ENCODE measurements at places on chromosomes 6 and 20.

DNA sequence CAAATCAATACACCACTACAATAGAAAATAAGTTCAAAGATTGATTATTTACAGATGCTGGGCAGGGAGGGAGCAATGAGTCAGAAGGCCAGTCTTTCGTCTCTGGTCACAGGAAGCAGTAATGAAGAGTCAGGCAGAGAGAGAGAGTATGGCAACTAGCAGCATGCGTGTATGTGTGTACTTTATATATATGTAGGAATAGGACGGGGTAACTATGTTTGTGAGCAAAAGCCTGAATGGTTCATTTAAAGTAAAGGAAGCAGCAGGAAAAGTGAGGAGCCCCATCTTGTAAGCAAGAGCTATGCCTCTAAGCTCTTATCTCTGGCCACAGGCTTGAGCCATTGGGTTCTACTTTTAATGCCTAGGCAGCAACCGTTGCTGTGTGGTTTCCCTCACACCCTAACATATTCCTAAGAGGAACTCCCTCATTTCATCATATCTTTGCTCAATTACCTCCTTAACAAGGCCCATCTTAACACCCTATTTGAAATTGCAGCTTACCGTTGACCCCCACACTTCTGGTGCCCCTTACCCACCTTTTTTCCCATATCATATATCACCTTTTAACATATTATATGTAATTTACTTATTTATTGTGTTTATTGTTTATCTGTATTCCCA lies 66.6 kb downstream of the AFG1L start:
- DNase-seq: no peak

DNA sequence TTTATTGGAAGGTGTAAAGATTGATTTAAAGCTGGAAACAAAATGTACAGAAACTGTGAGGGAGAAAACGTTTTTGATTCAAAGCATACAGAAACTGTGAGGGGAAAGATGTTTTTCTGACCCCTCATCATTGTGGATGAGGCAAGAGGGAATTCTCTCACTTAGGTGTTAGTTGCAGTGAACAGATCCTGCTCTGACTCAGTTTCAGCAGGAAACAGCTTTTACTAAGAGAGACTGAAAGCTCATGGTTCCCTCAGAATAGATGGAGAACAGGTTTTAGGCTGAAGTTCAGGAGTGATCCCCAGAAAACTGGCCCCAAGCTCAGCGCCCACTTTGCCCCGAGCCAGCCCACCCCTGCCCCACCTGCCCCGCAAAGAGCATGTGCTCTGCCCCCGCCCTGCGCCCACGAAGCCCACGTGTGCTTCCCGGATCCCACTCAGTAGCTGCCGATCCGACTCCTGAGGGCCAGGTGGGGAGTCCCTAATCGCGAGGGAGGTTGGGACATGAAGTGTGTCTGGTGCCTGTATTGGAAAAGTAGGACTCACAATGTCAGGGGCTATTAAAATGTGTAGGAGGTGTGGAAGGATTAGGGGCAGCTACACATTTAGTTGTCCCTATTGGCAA lies 41.2 kb downstream of the DUSP22 start:
- no peak for DNase-seq

DNA sequence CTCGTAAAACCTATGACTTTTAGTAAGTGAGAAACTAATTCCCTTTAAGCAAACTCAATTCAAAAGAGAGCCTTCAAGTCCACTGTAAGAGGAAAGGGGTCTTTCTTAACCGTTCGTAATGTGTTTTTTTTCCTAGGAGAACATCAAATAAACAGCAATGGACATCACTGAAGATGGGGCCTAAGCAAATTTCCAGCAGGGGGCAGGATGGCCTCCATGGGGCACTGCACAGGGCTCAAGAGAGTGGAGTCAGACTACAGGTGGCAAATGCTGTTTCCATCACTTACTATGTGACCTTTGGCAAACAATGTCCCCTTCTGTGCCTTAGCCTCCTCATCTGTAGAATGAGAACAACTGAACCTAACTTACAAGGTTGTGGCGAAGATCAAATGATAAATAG lies 88.7 kb downstream of the ARHGAP18 start:
- DNase-seq: peak; percentile 48

DNA sequence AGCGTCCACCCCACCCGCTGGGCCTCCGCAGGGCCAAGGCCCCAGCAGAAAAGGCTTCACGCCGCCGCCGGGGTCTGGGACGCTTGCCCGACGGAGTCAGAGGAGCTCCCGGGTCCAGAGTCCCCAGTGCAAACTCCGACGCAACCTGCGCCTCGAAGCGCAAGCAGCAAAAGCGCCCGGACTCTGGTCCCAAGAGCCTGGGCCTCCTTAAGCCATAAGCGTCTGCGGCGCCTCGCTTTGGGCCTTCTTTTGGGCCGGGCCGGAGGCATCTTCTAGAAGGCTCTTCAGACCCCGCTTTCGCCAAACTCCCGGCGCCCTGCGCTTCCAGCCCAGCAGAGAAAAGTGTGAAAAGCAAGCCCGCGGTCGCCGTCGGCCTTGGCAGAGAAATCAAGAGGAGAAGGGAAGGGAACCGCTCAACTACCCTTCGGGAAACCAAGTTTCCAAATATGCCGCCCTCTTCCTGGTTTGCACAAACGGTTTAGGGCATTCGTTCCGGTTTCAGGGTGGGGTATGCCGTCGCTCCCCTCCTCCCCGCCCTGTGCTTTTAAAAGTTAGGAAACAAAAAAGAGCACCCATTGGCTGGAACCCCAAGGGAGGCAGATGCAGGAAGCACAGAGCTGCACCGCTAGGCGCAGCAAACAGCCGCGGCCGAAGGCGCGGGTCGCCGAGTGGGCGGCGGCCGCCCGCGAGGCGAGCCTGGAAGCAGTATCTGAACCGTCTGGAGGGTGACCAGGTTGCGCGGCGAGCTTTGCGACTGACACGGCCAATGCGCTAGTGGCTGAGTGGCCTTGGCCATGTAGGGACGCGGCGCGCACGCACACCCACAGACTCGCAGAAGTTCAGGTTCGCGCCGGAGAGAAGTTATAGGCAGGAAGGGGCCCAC lies 1.2 kb downstream of the TBX18 start:
- DNase-seq: no peak

DNA sequence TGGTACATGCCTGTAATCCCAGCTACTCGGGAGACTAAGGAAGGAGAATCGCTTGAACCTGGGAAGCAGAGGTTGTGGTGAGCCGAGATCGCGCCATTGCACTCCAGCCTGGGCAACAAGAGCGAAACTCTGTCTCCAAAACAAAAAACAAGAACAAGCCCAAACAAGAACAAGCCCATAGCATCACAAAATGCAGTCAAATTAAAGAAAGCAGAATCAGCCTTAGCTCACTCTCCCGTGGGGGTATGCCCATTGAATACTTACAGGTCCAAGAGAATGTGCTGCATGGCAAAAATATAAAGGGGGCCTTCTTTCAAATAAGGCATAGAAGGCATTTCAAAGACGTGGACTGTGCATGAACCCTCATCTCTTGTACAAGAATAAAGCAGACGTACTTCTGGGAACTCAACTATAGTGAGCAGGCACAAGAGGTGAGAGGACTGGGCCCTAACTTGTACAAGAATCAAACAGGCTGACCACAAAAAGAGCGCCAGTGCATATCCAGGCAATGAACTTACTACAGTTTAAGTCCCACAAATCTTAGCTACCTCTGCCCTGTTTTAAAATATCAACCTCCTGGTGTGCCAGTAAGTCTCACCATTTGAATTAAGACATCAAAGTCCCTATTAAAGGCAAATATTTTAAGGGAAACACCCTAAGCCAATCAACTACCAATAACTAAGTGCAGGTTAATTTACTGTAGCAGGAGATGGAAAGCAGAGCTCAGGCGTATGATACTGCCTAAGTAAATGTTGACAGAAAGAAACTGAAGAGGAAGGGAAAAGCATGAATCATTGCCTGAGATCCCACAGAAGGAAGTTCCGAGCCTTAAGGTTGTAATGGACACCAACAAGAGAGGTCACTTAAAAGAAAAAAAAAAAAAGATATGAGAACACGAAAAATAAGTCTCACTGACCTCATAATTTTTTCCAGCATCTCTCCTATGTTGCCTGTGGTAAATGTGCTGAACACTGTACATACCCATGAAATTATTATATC lies 37.4 kb downstream of the TOMM6 start:
- DNase-seq: no peak

GRCh38 chr6:12442455-12442854 lies 152.3 kb downstream of the EDN1 start:
- no peak for DNase-seq

- DNase-seq: no peak
Observed at GRCh38 chr6:168574699-168575195, 133.8 kb downstream of the SMOC2 start.

DNA sequence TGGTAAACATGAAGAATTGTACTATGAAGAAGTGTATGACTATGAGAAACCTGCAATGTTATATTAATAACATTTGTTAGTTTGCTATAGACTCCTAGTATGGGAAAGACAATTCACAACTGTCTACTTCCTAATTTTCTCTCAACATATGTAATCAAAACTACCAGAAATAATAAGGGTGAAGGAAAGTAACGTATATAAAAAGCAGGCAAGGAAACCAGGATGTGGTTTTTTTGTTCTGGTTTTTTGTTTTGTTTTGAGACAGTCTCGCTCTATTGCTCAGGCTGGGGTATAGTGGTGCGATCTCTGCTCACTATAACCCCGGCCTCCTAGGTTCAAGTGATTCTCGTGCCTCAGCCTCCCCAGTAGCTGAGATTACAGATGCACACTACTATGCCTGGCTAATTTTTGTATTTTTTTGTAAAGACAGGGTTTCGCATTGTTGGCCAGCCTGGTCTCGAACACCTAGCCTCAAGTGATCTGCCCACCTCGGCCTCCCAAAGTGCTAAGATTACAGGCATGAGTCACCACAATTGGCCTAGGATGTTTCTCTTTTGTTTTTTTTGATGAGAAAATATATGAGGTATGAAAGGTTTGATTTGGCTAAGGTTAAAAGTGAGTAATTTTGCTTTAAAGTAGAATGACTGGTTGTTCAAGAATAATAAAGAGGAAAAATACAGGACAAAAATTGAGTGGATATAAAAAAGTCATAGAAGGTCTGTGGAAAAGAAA lies 83.1 kb downstream of the PTCHD4 start:
- DNase-seq: peak; percentile 14

DNA sequence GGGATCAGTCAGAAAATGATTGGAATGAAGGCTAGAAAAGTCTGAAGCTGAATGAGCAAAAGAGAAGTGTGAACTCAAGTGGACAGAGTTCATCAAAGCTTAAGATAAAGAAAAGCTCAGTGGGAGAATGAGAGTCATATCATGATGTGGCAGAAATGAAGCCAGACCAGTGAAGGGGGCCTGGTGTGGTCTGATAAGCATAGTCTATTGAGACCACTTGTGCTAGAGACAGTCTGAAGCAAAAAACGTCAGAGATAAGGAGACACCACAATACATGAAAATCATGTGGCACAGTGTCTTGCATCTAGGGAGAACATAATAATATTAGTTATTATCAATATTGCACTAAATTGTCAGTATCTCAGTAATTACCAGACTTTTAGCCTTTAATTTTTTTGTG lies 601.5 kb downstream of the UTRN start:
- DNase-seq: no peak

GRCh38 chr6:158037021-158037420 lies 55.4 kb downstream of the SYNJ2 start:
- DNase-seq: no peak

DNA sequence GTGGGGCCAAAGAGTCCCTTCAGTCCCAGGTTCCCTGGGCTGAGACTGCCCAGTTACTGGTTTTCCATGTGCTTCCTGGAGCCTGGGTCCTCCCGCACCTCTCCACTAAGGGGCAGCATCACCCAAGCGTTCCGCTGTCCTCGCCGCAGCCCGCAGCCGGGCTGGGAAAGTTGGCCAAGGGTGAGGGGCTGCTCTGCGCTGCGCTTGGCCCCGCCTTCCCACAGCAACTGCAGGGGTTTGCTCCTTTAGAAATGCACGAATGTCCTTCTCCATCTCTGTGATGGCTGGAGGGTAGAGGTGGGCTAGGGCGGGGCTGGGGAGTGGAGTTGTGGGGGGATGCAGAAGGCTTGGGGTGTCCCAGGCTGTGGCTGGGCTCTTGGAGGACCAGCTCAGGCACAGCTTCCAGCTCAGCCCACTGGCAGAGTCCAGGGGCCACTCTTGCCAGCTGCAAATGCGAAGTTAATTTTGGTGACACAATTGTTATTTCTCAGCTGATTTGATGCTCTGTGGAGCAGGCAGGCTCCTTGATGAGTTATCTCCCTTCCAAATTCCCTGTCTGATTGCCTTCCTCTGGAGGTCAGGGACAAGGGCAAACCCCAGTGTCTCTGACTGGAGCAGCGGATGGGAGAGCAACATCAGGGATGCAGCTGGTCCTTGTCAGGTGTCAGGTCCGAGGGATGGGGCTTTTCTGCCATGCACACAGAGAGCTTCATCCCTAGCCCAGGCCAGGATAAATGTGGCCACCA lies 63.2 kb downstream of the NOL4L start:
- peak; percentile 83 for DNase-seq

GRCh38 chr20:51446230-51446629 lies 96.3 kb downstream of the NFATC2 start:
- no peak for DNase-seq

- DNase-seq: no peak
Observed at GRCh38 chr20:48821261-48821920, 6.4 kb downstream of the PREX1 start.

GRCh38 chr6:151553416-151554165 lies 59.8 kb downstream of the CCDC170 start:
- no peak for DNase-seq

DNA sequence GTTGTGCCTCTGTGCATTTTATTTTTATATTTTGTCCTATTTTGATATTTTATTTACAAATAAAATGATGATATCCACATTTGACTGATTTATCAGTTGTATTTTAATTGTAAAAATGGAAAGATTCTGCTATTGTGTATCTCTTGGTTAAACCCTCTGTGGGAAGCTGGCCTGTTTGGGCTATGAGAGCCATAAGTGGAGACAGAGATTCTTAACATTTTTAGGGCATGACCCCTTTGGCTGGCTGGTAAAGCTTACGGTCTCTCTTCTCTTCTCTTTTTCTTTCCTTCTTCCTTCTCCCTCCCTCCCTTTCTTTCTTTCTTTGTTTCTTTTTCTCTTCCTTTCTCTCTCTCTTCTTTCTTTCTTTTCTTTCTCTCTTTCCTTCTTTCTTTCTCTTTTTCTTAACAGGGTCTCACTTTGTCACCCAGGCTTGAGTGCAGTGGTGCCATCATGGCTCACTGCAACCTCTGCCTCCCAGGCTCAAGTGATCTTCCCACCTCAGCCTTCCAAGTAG lies 172.3 kb upstream of the CDYL start:
- DNase-seq: no peak
